LoVo (cell line): ENCODE measurements at places on chromosomes 2 and 18.

DNA sequence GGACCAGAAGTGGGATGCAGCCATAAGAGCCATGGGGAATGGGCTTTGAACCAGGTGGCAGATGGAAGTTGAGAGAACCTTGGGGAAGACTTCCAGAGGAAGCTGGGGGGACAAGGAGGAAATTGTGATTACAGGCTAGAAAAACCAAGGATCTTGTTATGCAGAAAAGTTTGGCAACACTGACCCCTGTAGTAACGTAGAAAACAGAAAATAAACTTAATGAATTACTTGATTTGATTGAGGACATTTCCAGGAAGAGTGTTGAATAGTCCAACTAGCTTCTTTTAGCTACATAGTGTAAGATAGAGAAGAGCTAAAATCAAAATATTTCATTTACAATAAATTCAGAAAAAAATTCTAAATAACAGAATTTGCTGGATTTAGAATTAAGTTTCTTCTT, 91.9 kb upstream of the GPC1 start:
- DNase-seq, result no peak

- DNase-seq, result no peak
These were observed 339.7 kb upstream of the SLC14A2 start for GRCh38 chr18:45275367-45276113.

GRCh38 chr2:200695191-200695590, 109.4 kb downstream of the AOX1 start:
- no peak for DNase-seq

DNA sequence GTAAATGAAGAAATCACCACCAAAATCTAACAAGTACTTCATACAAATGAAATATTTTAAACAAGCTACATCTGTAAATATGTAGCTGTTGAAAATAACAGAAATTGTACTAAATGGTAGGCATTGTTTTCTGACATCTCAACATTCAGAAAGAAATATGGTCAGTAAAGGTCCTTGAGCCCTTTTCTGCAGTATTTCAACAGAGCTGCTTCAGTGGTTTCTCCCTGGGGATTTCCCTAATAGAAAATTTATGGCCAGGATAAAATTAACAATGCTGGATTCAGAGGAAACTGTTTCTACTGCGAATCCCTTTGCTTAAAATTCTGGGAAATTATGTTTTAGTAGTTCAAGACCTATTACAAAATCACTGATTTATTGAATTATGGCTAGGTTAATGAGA, 256.6 kb downstream of the PIEZO2 start:
- DNase-seq, result no peak

DNA sequence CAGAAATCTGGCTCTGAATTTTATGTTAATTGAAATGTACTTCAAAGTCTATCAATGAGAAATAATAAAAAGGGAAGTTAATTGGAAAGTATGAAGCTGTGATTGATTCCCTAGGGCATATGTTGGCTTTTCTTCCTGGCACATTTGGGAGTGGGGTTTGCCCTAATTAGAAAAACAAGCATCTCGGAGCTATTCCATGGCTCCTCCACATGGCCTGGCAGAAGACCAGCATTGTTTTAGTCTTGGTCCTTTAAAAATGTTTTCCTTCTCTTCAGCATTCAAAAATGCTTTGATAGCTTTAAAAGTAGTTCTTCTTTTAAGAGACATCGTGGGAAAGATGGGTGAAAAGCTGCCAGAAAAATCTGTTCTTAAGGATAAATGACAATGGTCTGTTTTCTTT, 445.5 kb upstream of the PKDCC start:
- DNase-seq, result no peak
